ENCODE measurements at places on chromosomes 13 and 19. TPM values are rescaled to one million over a fixed set of nuclear protein-coding genes. Genes with fewer than 3 reads are reported as not detected.

DNA sequence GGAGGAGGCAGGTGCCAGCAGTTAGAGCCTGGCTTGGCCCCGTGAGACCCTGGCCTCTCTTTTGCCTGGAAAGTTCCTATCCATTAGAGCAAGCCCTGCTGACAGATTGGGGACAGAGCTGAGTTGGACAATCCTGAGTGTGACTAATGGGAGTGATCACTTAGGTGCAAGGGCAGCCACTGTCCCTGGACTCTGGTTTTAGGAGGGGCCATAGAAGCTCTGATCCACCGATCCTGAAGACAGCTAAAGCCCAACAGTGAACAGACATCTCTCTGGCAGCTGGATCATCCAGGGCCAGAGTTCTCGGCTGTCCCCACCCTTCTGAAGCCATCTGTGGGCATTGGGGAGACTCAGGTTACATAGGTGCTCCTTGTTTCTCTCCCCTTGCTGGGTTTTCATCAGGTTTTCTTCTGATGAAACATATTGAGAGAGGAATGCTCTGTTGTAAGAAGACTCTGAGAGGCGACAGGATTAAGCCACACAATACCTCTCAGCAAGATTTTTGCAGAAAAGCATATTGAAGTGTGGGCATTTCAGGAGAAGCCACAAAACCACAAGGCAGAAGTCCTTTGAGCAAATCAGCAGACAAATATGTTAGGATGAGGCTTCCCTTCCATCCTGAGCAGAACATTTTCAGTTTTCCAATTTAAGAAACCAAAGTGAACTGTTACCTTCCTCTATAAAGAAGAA, 288.0 kb upstream of the MAB21L1 start:
- DNase-seq, result no peak

DNA sequence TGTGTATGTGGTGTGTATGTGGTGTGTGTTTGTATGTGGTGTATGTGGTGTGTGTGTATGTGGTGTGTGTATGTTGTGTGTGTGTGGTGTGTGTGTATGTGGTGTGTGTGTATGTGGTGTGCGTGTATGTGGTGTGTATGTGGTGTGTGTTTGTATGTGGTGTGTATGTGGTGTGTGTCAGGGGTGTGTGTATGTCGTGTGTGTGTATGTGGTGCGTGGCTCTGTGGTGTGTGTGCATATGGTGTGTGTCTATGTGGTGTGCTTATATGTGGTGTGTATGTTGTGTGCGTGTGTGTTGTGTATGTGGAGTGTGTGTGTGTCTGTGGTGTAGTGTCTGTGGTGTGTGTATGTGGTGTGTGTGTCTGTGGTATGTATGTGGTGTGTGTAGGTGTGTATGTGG, 62.5 kb upstream of the MEDAG start:
- DNase-seq, result no peak

Gene CTXN1
- 0.77 TPM for total RNA-seq

DNA sequence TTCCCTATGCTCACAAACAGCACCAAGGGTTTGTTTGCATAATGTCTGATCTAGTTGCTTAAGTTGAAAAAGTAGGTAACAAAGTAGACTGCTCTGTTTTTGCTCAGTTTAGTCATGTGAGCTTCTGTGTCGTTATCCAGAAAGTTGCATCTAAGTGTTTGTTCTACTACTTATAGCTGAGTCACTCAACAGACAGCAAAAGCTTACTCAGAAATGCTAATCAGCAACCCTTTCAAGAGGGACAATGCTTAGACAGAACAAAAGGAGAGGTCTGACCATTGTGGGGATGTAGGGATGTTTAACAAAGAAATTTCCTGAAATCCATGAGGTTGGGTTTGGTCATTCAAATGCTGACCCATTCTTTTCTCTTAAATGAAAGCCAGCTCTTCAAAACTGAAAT, 106.4 kb downstream of the ATP8A2 start:
- peak; percentile 71 for DNase-seq

DNA sequence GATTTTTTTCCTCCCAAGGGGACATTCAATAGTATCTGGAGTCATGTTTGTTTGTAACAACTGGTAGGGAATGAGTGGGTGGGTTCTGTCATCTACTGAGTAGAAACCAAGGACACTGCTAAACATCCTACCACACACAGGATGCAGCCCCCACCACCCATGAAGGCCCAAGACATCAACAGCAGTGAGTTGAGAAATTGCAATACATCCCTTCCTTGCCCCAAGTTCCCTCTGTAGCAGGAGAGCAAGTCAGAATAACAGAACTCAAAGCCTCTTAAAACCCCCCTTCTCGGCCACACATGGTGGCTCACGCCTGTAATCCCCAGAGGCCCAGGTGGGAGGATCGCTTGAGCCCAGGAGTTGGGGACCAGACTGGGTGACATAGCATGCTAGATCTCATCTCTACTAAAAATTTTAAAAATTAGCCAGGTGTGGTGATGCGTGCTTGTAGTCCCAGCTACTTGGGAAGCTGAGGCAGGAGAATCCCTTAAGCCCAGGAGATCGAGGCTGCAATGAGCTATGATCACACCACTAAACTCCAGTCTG, 2.4 kb upstream of the CYP2F1 start:
- no peak for DNase-seq

Gene ACER1
- total RNA-seq, result not detected

GRCh38 chr13:100746953-100747683, 72.5 kb upstream of the TMTC4 start:
- DNase-seq, result no peak

- no peak for DNase-seq
Observed at GRCh38 chr19:5075597-5075996, 106.7 kb downstream of the KDM4B start.

Gene VSIG10L
- total RNA-seq, result 0.53 TPM

Gene IGSF23
- not detected for total RNA-seq

Gene LRG1
- total RNA-seq, result 1.1 TPM

- no peak for DNase-seq
Observed at GRCh38 chr19:2603334-2603733, 99.2 kb downstream of the GNG7 start.

Gene CILP2
- total RNA-seq, result 0.13 TPM

DNA sequence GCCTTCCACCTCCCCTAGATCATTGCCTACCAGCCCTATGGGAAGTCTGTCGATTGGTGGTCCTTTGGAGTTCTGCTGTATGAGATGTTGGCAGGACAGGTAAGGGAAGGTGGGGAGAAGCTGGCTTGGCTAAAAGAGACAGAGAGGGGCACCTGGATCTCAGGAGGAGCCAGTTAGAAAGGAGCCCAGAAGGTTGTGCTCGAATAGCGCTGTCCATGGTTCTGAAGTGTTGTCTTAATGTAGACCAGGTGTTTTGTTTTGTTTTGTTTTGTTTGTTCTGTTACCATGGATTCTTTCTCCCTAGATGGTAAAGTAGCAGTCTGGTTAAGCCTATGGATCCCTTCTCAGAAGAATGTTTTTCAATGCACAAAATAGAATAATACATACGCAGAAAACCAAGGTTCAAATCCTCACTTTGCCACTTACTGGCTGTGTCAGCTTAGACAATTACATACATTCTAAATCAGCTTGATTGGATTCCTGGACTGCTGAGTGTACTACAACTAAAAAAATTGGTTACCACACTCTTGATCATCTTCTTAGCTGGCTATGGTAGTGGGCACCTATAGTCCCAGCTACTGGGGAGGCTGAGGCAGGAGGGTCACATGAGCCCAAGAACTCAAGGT, 5.9 kb upstream of the CACNG7 start:
- DNase-seq, result peak; percentile 52

GRCh38 chr19:24033963-24034342, 53.0 kb upstream of the ZNF254 start:
- DNase-seq, result peak; percentile 62
